ENCODE measurements at places on chromosomes 16 and 17. TPM values are rescaled to one million over a fixed set of nuclear protein-coding genes. Genes with fewer than 3 reads are reported as not detected.

KCTD11 gene
- total RNA-seq: 9.5 TPM

ENPP7 gene
- total RNA-seq: 20.5 TPM

GPRC5B gene
- 53.8 TPM for total RNA-seq

FLII gene
- total RNA-seq: 248 TPM

ASGR1 gene
- total RNA-seq: 9.7 TPM

ARRB2 gene
- total RNA-seq: 47.4 TPM

GRCh38 chr17:74635418-74635817 is 11.9 kb upstream of the CD300E start:
- no peak for DNase-seq

DNA sequence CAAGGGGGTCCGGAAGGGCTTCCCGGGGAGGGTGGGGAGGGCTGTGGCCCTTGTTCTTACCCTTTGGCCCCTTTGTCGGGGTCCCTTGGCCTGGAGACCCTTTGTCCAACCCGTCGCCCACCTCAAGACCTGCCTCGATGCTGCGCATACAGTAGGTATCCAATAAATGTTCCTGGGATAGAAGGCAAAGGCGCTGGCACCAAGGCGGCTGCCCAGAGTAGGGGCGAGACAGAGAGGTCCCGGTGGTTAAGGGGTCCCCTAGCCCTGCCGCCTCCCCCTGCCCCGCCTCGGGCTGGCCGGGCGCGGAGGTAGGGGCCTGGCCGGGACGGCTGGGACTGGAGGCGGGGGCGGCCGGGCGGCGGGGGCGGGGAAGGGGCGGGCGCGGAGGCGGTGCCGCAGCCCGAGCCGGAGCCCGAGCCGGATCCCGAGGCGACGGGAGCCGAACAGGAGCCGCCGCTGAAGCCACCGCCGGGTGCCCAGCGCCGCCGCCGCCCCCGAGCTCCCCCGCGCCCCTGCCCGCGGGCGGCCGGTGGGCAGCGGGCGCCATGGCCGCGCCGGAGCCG is at the start of gene NHERF2:
Gene NHERF2 (plus strand): TSS at position 442 of the 563 bp plus-strand sequence. CDS start 104 bp downstream, at position 546.
- DNase-seq: no peak

DNA sequence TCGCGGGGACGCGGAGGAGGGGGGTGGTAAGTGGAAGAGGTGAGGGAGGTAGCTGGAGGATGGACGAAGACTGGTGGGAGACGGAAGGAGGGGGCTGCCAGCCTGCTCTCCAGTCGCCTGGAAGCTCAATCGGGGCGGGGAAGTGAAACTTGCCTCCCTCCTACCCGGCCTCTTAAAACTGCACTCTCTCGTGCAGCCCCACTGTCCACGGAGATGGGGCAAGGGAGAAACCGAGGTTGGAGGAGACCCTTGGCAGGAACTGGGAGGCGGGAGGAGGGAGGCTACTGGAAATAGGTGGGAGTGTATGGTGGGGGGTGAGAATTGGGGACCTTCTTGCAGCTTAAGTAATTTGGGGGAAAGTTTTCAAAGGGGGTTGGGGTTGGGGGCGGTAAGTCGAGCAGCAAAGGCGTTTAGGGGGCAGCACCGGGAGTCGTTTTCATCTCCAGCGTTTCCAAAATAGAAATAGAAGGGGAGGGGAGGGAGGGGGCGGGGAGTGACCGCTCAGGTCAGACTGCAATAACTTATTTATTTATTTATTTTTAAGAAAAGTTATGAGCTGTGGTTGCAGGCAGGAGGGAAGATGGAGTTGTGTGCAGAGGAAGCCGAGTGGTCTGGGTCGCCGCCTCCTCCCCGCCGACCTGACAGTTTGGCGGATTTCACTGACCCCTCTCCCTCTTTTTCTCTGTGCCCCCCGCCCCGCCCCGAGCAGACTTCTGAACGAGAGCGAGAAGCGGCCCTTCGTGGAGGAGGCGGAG is 1.4 kb downstream of the SOX9 start:
- no peak for DNase-seq

DNA sequence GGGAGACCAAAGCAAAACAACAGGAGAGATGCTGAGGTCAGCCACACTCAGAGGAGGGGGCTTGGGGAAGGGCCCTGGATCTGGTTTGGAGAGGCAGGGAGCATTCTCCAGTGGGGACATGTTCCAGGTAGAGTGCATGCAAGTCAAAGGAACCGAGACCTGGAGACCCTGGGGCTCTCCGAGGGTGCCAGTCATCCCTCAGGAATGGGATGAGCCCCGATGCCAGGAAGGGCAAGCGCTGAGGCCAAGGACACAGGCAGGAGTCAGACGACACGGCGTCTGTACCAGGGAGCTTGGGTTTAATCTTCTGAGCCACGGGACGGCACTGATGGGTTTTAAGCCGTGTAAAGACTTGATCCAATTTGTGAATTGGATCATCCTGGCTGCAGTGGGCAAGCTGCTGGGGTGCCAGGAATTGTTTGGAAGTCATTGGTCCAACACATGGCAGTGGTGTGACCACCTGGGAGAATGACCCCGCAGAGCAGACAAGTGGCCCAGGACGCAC is 32.9 kb upstream of the ANKRD40CL start:
- DNase-seq: no peak
